ENCODE measurements at places on chromosomes 13 and 19.
A peak's percentile ranks its signal among the peaks of the same experiment; 100 is the strongest.

DNA sequence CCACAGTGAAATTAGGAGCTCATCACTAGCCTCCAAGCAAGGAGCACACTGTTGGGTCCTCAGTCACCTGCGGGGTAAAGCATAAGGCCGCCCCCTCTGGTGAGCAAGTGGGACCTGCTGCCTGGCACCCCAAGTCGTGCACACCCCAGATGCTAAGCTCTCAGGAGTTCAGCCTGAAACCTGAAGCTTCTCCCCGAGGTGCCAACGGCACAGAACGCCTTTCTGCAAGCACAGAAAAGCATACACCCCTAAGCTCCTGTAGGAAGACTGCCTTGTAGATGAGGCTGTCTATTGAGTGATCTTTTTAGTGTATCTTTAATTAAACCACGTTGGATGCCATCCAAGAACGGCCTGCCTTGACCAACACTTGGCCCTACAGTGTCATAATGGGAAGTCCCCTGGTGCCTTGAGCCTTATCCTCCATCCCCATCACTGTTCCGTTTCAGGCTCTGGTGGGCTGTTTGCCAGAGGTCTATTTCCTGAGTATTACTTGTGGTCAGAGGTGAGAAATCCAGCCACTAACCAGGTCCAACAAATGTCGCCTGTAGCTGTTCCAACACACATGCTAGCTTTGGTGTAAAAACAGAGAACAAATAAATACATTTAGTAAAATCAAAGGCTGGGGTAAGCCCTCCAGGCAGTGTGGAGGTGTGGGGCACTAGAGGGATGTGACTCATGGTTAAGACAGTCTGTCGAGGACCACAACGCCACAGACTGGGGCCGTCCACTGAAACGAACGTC lies 44.8 kb downstream of the C13orf42 start:
- DNase-seq = no peak

GRCh38 chr19:53466726-53467484 lies 628 bp upstream of the ZNF813 start:
- DNase-seq = no peak

DNA sequence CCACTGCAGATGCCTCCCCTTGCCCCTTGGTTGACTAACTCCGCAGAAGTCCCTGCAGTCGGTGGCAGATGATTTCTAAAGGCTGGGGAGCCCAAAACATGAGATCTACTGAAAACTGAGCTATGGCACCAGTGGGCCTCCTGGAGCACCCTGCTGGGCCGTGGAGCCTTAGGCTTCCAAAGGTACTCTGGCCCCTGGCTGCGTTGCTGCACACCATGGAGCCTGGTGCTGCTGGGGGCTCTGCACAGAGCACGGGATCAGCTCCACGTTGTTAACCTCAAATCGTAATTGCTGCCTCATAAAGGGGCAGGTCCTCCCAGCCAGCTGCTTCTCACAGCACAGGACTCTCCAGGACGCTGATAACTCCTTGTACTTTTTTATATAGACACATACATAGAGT lies 357.5 kb downstream of the NALCN start:
- DNase-seq = no peak

DNA sequence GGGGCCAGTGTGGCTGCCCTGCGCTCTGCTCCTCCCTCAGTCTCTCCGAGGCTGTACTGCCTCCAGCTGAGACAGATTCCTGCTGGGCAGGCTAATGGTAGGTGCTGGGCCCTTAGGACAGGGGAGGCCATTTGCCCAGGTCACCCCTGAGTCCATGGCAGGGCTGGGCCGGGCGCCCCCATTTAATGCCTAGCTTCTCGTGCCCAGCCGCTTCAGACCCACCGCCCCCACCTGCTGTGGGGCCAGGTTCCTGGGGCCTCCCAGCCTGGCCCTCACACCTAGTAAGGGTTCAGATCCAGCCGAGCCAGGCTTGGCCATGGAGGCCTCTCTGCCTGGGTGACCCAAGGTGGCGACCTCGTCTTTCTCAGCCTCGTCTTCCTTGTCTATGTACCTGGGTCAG lies 17.8 kb downstream of the PIAS4 start:
- no peak for DNase-seq

DNA sequence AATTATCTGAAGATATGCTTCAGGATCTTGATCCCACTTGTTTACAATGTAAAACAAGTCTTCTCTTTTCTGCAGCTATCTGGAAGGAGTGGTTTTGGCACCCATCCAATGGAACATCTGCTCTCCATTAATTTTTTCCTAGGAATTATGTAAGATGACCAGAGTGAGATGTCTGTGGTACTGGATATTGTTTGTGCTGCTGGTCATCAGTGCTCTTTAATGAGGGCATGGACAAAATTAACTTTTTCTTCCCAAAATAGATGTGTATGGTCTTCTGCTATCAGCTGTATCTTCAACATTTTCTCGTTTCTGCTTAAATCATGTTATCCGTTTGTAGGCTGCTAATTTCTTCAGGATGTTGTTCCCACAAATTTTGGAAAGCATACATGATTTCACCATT lies 415.4 kb upstream of the KLHL1 start:
- no peak for DNase-seq

DNA sequence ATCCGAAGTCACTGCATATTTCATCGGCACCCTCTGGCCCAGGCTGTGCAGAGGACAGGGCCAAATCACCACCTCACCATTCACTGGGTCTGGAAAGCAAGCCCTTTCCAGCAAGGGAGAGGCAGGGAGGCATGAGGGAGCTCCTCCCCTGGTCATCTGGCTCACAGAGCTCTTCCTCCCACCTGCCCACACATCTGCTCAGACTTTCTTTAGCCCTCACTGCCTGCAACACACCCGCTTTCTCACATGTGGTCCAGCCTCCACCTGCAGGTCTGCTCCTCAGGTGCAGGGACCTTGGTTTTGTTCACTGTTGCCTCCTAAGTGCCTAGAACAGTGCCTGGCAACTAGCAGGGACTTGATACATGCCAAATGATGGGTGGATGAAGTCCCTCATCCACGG lies 21.0 kb upstream of the SLC35E1 start:
- DNase-seq = no peak

DNA sequence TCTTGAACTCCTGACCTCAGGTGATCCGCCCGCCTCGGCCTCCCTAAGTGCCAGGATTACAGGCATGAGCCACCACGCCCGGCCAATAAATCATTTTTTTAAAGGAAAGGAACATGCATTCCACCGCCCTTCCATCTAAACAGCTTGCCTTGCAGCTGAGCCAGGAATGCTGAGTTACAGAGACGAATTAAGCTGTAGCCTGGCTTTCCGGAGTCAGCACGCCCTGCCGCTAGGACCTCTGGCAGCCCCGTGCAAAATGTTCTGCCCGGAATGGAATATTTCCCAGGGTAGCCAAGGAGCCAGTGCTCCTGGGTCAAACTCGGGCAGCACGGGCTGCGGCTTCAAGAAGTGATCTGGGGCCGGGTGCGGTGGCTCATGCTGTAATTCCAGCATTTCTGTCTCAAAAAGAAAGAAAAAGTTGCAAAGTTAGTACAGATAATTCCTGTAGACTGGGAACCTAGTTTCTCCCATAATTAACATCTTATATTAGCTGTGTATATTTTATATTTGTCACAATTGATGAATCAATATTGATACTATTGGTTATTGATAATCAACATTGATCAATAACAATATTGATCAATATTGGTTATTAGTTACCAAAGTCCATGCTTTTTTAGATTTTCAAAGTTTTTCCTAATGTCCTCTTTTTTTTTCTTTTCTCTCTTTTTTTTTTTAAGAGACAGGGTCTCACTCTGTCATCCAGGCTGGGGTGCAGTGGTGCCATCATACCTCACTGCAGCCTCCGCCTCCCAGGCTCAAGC lies 19.2 kb downstream of the ATCAY start:
- no peak for DNase-seq

DNA sequence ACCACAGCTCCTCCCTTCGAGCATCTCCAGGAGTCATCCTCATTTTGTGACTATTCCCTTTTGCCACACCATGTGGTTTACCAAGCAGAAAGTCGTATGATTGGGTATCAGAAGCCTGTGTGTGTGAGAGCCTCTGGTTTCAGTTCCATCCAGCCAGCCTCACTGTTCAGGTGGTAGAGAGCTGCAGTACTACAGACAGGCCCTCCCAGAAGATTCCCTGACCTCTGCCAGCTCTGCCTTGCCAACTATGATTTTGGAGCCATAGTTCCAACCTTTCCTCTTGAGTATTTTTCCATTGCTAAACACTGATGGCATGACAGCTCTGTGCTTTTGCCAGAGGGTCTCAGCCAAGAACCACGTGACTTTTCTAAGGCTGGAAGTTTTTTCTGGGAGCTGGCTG lies 82.5 kb downstream of the DHRS12 start:
- no peak for DNase-seq

GRCh38 chr13:33958964-33959363 lies 141.0 kb downstream of the RFC3 start:
- DNase-seq = no peak

GRCh38 chr13:75372517-75372916 lies 109.5 kb downstream of the TBC1D4 start:
- no peak for DNase-seq

- no peak for DNase-seq
Measured at GRCh38 chr19:14183741-14184350, 22.1 kb downstream of the ADGRL1 start.

DNA sequence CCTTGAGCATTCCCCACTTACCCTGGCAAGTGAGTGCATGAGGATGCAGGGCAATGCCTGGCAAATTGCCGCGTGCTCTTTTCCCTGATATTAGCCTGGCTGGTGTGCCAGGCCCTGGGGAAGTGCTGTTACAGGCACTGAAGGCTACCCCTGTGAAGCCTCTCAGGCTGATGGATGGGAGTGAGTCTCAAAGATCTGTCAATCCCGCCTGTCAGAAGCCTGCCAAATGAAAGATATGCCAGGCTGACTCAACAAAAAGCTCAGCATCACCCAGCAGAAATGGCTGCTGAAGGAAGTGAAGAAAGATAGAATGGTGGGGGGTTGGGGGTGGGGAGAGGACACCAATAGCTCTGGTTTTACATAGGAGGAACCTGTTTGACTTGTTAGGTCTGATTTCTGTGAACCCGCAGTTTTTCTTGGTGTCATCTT lies 112.1 kb downstream of the LACC1 start:
- DNase-seq = no peak

GRCh38 chr13:59745392-59745788 lies 418.3 kb downstream of the DIAPH3 start:
- no peak for DNase-seq

- no peak for DNase-seq
Measured at GRCh38 chr13:42356184-42356575, 84.2 kb downstream of the AKAP11 start.

DNA sequence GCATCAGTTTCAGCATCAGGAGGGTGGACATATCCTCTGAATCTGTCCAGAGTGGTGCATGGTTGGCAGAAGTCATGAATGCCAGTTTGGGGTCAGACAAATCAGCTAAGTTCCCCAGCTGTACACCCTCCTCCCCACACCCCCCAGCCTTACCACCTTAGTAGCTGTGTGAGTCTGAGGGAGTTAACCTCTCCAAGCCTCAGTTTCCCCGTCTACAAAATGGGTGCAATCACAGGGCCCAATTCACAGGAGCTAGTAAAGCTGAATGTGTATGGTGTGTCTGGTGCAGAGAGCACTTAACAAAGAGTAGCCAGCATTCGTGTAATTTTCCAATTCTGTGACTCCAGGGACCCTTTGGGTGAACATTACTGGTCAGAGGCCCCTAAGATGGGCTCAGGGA lies 13.4 kb upstream of the ZNF358 start:
- no peak for DNase-seq

- DNase-seq = no peak
Measured at GRCh38 chr13:24035411-24035810, 125.1 kb upstream of the SPATA13 start.

- DNase-seq = no peak
Measured at GRCh38 chr13:26678796-26679195, 81.8 kb downstream of the GPR12 start.

DNA sequence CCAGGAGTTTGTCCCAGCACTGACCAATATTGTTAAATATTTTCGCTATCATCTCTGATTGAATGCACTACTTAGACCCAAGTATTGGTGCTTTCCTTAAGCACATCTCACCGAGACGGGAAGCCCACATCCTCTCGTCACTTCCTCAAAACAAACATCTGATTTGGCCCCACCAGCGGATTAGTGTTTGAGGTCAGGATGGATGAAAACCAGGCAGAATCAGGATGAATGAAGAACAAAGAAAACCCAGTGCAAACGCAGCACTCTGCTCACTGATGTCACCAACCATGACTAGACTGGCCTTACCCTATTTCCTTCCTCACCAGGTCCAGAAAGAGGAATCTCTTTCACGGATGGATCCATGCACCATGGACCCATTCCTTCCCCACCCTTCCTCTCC lies 6.0 kb downstream of the PLAUR start:
- DNase-seq = no peak

DNA sequence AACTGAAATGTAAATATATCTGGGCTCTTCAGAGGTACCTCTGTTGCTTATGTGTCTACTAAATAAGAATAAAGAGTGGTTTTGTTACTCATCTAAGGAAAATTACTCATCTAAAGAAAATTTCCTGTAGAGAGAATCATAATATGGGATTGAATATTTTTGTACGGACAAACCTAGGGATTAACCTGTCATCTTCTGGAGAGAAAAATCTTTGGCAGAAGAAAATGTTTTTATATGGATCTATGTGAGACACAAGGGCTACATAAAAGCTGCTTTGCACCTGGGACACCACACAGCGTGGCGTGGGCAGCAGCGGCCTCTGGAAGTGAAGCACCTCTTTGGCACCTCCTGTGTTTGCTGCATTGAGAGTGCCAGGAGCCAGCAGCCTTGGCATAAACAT lies 242.9 kb upstream of the DACH1 start:
- no peak for DNase-seq

DNA sequence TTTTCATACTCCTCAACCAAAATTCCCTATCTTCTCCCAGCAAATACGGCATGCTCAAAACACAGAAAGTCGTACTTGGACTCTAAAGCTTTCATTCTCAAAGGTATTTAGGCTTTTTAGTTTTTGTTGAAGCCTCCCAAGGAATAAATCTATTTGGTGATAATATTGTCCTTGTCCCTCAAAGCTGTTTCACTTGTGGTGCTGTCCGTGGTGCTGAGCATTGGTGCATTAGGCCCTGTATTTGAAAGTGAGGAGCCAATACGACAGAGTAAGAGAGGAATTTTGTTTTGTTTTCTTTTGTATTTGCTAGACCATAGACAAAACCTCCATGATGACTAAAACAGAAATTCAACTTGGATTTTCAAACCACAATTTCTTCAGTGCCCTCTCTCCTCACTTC lies 3.2 kb upstream of the LGALS13 start:
- peak; percentile 7 for DNase-seq

Data from stimulated activated CD4-positive, alpha-beta T cell treated with anti-CD3 and anti-CD28 coated beads, Interleukin-4, amount 100 ng/mL, for 48 hours (primary cell).